D721Med (cell line): ENCODE measurements at places on chromosomes 5 and 9.

DNA sequence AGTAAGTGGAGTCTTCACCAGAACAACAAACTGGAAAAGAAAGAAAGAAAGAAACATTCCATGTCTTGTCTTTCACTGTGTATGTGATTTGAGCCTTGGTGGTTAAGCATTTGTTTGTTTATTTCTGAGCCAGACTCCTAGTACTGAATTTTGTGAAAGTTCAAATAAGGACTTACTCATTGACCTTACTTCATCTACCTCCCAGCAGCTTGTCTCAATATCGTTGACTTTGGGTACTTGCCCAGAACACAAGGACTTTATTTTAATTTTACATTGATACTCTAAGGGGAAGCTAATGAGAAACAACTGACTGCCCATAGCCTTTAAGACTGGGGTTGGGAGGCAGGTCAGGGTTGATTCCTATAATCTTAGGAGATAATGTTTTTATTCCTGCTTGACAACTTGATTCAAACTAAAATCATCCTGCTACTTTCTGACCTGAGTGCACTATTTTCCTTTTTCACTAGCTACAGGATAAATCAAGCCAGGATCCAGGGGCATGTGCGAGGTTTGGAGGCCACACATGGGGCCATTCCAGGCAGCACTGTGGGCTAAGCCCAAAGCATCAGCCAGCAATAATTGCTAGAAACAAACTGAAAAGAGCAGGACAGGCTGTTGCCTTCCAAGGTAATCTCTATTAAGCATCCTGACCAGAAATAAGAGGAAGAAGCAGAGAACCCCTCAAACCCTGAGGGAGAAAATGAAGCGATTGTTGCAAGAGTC lies 138.9 kb upstream of the RUSC2 start:
- DNase-seq: no peak

DNA sequence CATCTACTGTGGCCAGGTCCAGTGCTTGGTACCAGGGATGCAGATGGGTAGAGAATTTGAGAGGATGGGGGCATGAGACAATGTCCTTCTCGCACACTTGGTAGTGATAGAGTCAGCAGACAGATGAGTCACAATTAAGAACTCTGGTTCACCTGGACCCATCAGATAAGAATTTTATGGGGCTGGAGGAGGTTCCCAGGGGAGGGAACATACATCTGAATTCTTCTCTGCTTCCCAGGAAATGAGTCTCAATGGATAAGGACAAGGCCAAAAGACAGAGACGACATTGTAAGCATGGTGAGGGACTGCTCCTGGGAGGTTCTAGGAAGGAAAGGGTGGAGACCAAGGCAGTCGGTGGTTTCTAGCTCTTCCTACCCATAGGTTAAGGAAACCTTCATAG lies 5.3 kb downstream of the SLC4A9 start:
- no peak for DNase-seq

- DNase-seq: no peak
These were observed 38.8 kb upstream of the ARSB start for GRCh38 chr5:79023947-79024346.

- DNase-seq: no peak
These were observed 588 bp upstream of the ZBED3 start for GRCh38 chr5:77087484-77088261.

- DNase-seq: no peak
These were observed 11.3 kb downstream of the C5 start for GRCh38 chr9:121038804-121039203.

DNA sequence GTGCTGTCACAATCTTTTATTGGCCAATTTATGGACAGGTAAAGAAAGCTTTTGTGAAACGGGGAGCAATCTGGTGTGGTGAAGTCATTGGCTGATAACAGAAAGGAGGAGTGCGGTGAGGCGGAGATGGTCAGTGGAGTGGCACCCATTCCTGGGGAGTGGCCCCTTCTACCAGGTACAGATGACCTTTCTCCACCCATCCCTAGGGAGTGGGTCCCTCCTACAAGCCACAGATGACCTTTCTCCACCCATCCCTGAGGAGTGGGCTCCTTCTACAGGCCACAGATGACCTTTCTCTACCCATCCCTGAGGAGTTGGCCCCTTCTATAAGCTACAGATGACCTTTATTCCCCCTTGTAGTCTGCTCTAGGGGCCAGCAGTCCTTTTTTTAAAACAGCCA lies 267.6 kb upstream of the IRX2 start:
- no peak for DNase-seq

GRCh38 chr5:111892949-111893348 lies 136.0 kb upstream of the NREP start:
- DNase-seq: no peak

DNA sequence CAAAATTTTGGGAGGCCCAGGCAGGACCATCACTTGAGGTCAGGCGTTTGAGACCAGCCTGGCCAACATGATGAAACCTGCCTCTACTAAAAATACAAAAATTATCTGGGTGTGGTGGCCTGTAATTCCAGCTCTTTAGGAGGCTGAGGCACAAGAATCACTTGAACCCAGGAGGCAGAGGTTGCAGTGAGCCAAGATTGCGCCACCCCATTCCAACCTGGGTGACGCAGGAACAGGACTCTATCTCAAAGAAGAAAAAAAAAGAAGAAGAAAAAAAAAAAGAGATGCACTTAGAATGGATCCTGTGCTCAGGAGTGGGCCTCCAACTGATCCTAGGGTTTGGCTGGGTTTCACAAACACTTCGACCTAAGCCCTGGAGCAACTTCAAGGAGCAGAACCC lies 45.1 kb downstream of the GLDC start:
- DNase-seq: no peak

- DNase-seq: no peak
These were observed 162.1 kb upstream of the TSLP start for GRCh38 chr5:110909415-110909814.

- DNase-seq: no peak
These were observed 43.0 kb downstream of the NUDT12 start for GRCh38 chr5:103519550-103519949.

- no peak for DNase-seq
These were observed 21.0 kb upstream of the SCGB3A2 start for GRCh38 chr5:147857302-147858129.

- DNase-seq: no peak
These were observed 24.7 kb downstream of the TYRP1 start for GRCh38 chr9:12717907-12718306.

- DNase-seq: no peak
These were observed 9.5 kb downstream of the CEMIP2 start for GRCh38 chr9:71758785-71759184.

DNA sequence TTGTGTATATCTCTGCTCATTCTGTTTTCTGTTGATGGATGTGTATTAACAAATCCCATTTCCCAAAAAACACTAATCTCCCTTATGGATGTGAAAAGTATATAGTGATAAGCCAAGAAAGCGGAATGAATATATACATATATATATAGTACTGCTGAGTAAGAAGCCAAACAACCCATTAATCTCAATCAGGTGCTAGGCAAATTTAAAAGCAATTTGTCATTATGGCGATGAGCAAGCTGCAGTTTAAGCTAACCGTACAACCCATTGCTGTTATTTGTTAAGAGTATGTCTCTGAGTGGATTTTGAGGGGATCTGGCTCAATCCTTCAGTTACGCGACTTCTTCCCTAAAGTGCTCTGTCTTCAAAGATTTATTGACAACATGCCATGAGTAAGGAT lies 640.4 kb upstream of the ARRDC3 start:
- no peak for DNase-seq

DNA sequence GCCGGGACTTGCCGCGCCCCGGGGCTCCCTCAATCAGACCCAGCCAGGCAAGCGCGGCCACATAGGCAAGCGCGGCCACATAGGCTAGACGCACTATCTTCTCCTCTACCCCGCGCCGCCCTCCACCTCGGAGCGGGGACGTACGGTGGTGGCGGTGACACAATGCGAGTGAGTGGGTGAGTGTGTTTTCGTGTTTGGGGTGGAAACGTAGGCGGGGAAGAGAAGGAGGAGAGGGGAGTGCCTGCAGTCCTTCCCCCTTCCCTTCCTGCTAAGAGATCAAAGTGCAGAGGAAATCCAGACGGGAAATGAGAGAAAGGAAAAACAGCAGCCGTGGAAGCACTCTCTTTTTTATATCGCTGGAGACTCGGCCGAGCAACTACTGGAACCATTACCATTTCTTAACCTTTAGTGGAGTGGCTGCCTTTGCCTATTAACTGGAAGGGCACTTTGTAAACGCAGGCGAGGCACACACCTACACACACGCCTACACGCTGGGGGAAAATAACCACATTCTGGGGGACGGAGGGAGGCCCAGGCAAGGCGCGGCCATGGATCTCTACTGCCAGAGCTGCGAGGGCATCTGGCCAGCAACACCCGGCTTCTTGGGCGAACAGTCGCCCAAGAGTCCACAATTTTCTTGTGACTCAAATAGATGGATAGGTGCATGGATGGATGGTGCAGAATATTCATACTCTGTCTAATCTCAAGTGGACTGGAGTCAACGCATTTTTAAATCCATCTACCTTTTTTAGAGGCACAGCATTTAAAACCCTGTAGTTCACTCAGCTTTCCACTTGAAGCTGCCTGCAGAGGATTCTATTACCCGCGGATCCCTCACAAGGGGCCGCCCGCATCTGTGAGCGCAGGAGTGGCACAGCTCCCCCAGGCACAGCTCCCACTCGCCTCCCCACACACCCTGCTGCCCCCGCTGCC lies 2.1 kb downstream of the EDIL3 start:
- DNase-seq: no peak

DNA sequence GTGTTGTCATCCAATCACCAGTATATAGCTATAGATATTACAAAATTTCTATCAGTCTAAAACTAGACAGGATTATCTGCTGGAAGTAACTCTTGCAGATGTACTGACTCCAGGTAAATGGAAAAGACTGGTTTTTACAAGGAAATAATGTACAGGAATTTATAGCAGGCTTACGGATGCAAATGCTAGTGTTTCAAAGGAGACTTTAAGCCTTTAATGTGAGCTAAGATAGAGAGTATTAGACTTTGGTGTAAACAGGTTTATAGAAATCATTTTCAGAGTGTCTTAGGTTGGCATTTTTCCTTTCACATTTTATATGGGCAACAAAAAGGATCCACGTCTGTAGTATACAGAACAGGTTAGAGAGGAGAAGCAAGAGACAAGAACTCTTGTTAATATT lies 16.1 kb downstream of the ZNF608 start:
- no peak for DNase-seq

DNA sequence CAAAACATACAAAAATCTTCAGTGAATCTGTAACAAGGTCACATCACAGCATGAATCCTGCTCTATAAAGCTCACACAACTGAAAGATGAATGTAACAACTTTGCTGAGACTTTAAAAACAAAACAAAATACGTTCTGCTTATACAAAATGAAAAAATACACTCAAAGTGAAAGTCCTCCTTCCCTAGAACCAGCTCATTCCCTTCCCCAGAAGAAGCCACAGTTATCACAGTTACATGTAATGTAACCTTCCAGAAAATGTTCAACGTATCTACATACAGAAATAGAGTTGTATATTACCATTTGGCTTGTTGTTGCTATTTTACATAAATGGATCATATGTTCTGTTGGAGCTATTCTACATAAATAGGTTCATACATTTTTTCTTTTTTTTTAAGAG lies 2.6 kb downstream of the AUH start:
- DNase-seq: no peak

DNA sequence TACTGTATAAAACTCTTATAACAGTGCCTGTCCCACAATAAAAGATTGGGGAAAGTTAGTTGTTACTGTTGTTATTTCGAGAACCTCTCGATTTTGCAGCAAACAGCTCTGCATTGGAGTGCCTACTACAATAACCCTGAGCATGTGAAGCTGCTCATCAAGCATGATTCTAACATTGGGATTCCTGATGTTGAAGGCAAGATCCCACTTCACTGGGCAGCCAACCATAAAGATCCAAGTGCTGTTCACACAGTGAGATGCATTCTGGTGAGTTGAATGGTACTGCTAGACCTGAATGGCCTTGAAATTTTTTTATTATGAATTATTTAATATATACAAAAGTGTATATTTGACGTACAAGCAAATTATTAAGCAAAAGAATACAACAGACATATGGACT lies 123.2 kb downstream of the TEX10 start:
- DNase-seq: no peak

GRCh38 chr5:54942064-54942778 lies 43.2 kb downstream of the ESM1 start:
- DNase-seq: no peak

DNA sequence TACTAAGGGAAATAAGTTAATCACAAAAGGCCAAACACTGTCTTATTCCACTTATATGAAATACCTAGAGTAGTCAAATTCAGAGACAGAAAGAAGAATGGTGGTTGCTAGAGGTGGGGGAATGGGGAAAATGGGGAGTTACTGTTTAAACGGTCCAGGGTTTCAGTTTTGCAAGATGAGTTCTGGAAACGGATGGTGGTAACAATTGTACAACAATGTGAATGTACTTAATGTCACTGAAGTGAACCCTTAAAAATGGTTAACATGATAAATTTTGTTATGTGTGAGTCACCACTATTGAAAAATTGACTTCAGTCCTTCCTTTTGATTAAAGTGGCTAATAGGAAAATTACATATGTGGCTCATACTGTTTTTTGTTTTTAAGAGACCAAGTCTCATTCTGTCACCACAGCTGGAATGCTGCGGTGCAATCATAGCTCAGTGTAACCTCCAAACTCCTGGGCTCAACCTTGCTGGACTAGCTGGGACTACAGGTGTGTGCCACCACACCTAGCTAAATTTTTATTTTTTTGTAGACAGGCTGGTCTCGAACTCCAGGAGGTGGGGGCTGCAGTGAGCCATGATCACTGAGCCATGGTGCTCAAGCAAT lies 8.7 kb downstream of the UBQLN1 start:
- DNase-seq: no peak

DNA sequence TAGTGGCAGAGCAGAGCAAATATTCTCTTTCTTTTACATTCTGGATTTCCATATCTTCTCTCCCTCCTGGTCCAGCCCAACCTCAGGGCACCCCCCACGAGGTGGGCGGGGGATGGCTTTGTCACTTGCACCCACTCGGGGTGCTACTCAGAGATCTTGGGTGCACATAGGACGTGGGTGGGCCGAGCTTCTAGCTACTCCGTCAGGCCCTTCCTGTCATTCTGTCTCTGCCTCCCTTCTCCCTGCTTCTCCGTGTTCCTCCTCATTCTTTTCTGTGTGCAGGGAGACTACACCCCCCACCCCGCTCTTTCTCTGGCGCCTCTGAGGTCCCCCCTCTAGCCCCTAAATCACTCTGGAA lies 19.5 kb downstream of the PCDHGC5 start:
- DNase-seq: no peak

- DNase-seq: no peak
These were observed 160.5 kb downstream of the TUSC1 start for GRCh38 chr9:25517701-25518100.

GRCh38 chr9:5608298-5609225 lies 20.3 kb upstream of the RIC1 start:
- DNase-seq: no peak
